ENCODE measurements at places on chromosomes 7 and 10. TPM values are rescaled to one million over a fixed set of nuclear protein-coding genes. Genes with fewer than 3 reads are reported as not detected.

CYP3A7 gene
- total RNA-seq, result not detected

HYAL4 gene
- not detected for total RNA-seq

ARMH3 gene
- total RNA-seq, result 17.6 TPM

SSC4D gene
- 0.42 TPM for total RNA-seq

CFAP43 gene
- 0.25 TPM for total RNA-seq
